ENCODE measurements at places on chromosomes 5 and 9.

- DNase-seq: no peak
Measured at GRCh38 chr5:114360357-114360756, 1.5 kb upstream of the KCNN2 start.

- DNase-seq: no peak
Measured at GRCh38 chr5:82208371-82208770, 69.8 kb downstream of the RPS23 start.

- no peak for DNase-seq
Measured at GRCh38 chr5:151312756-151313324, 9.3 kb upstream of the SLC36A3 start.

DNA sequence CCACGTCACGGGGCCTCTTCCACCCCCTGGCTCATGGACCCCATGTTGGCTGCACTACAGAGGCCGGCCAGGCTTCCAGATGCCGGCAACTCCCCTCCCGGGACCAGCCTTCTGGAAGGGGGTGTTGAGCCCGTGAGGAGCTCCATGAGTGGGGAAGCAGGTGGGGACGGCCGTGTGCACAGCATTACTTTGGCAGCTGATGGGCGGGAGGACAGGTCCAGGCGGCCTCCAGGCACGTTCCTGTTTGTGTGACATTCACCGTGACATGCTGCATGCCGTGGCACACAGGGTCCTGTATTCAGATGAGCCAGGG lies 29.1 kb upstream of the ABO start:
- no peak for DNase-seq

DNA sequence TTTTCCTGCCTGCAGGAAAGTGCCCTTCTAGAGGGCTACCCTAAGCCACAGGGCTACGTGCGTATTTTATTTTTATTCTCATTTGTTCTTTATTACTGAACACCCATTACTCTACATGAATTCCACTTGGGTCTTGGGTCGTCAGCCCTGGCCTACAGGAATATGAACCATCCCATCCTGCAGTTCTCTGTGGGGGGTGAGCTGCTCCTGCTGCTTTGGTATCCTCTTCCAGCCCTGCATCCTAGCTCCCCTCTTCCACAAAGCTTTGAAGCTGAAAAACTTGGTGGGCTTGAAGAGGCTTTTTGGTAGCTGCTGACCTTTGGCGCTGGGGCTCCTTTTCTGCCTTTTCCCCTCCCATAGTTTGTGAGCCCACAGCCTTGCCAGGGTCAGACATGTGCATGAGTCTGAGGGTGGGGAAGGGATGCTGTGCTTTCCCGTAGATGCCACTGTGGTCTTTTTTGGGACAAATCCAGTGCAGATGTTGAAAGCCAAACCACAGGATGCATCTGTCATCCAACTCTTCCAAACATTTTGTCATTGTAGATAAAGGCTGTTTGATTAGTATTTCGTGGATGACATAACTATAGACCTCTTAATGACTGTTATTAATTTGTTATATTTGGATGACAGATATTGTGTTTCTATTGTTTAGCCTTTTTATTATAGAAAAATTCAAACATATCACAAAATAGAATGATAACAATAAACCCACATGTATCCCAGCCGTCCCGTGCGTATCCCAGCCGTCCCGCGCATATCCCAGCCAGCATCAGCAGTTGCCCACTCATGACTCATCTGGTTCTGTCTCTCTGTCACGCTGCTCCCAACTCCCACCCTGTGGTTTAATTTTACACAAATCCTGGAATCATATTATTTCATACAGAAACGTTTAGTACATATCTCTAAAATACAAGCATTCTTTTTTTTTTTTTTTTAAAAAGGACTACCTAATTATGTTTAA lies 43.9 kb downstream of the SLC46A2 start:
- DNase-seq: no peak

GRCh38 chr5:76849419-76850291 lies at the start of gene S100Z:
Gene S100Z, plus strand, starts transcription at chr5:76850014. Its CDS starts 25,346 bp downstream, at chr5:76875360.
- DNase-seq: no peak

GRCh38 chr5:34534523-34535103 lies 121.5 kb upstream of the RAI14 start:
- peak; percentile 74 for DNase-seq

- DNase-seq: no peak
Measured at GRCh38 chr9:24073007-24073592, 247.1 kb upstream of the ELAVL2 start.

GRCh38 chr5:35134278-35135030 lies 86.7 kb upstream of the AGXT2 start:
- no peak for DNase-seq

DNA sequence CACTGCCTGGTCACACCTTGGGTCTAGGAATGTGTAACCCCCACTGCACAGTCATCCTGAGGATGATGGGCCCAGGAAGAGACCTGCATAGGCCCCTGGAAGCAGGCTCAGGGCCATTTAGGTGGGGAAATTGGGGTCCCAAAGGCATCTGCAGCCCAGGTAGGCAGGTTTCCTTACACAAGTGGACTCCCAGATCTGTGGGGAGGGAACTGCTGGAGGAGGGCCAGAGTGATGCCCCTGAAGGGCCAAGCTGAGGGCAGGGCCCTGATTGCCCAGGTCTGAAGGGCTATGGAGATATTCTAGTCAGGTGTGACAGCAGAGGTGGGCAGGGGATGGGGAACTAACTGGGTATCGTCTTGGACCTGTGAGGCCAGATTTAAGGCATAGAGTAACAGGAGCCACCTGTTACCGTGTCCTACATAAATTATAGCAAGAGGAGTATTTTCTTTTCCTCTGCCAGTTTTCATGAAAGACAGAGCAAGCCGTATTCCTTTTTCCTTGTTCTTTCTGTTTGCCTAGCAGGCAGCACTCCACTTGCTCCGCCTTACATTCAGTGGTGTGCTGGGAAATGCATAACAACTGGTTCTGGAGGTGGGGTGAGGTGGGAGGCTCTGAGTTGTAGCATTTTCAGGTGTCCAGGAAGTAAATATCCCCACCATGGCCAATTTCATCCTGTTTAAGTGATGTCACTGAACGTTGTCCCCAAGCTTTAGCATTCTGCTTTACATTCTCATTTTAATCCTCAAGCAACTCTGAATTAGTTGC lies 41.3 kb downstream of the PPARGC1B start:
- no peak for DNase-seq

DNA sequence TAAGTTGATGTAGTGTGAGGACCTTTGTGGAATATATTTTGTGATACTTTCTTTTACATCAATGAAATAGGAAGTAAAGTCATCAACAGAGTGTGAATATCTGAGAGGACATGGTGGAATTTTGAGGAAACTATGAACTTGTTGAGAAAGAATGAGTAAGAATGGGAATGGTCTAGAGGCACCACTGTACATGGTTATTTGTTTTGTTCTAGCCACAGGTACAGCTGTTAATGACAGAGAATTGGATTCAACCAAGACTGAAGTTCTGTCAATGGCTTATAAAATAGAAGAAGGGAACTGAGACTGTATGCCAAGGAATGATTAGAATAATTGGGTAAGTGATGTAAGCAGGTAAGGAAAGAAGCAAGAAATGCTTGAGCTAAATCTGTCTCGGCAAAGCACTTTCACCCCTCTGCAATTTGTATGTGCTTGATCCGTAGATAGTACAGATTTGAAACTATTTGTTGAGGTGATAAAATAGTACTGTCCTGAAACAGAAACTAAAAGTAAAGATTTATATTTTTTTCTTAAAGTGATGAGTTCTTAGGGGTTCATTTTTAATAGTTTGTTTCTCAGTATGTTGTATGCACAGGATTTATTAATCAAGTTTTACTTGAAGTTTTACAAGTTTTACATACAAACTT lies 468.8 kb upstream of the SMC2 start:
- no peak for DNase-seq

GRCh38 chr5:66553368-66553912 lies 42.8 kb upstream of the MAST4 start:
- no peak for DNase-seq

- no peak for DNase-seq
Measured at GRCh38 chr5:139856714-139857113, 61.1 kb downstream of the PSD2 start.

DNA sequence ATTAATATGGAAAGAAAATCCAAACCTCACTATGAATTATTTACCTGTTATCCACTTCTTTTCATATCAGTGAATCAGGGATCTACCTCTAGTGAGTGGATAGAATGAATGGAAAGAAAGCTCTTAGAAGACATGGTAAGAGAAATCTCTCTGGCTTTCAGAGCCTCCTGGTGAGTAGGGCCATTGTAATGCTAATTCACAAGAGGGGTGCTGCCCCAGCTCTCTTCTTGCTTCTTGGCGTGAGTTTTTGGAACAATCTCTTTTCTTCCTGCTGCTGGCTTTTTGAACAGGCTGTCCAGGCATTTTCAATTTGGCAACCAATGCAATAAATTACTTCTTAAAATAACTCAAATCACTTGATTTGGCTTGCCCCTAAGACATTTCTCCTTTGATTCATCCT lies 49.9 kb upstream of the KCNN2 start:
- DNase-seq: no peak

GRCh38 chr5:60023255-60023654 lies 129.7 kb upstream of the PDE4D start:
- DNase-seq: no peak

DNA sequence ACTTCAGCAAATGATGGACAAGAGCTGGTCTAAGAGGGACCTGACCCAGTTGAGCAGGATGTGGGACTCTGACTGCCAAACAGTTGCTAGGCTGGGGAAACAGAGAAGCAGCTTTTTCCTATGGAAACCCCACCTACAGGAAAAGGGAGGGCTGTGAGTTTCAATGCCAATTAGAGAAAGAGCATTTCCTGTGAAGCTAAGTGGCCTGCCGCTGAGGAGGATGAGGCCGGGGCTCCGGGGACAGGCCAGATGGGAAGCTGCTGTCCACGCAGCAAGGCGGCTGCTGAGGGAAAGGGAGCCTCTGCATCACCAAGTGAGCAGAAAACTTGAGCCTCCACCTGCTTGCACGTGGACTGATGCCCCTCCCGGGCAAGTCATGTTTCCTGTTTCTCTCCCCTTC lies at the start of gene PCDH12:
Gene PCDH12, minus strand, starts transcription at position 90 of the 400 bp plus-strand sequence. CDS start 351 bp downstream, outside the sequence.
- peak; percentile 87 for DNase-seq

GRCh38 chr5:83522446-83522845 lies 50.9 kb downstream of the VCAN start:
- DNase-seq: no peak

DNA sequence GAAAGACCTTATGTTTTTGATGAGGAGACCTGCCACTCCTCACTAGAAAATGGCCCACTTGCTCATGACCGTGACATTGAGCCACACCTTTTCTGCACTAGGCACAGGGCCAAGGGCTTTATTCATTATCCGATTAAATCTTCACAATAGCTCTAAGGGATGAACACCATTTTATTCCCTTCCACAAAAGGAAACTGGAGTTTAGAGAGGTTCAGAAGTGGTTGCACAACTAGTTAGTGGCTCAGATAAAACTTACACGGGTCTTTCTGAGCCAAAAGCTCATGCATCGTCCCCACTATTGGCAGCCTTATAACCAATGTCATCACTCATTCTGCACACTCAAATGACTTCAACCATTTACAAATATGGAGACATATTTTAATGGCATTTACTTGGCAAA lies 39.4 kb downstream of the SUSD1 start:
- DNase-seq: no peak

- DNase-seq: no peak
Measured at GRCh38 chr9:130938652-130939404, at the start of gene FIBCD1. Gene FIBCD1, minus strand, starts transcription at chr9:130939247. Its CDS starts 640 bp downstream, at chr9:130938607.

- no peak for DNase-seq
Measured at GRCh38 chr5:74993743-74994142, 58.6 kb downstream of the GCNT4 start.

DNA sequence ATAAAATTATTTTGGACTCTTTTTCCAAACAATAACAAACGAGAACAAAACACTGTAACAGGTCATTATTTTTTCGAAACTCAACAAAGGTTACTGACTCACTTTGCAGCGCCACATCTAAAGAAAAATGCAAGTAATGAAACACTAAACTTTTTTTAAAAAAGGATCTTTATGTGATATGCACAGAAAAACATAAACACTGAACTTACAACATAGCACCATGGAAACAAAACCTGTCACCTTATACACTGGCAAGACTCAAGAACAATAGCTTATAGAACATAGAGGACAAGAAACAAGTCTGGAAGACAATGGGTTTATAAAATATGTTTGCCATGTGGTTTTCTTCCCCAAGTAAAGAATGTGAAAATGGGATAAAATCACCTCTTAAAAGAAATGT lies 85.2 kb downstream of the AUH start:
- DNase-seq: no peak

DNA sequence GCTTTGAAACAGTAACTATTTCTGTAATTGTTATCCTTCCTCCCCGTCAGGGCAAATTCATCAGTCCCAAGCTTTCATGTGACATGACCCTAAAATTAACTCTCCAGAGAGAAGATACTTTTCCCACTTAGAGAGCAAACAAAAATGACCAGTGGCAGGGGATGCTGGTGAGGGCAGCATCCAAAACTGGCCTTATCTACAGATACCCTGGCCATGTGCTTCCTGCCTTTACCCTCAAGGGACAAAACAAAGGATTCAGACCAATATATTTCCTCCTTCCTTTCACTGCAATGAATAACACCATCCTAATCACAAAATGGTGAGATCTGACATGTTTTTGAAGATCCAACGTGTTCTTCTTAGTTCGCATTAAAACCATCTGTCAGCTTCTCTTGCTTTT lies 267.2 kb downstream of the MAN2A1 start:
- DNase-seq: no peak

GRCh38 chr5:124828731-124829234 lies 82.3 kb upstream of the ZNF608 start:
- DNase-seq: no peak

DNA sequence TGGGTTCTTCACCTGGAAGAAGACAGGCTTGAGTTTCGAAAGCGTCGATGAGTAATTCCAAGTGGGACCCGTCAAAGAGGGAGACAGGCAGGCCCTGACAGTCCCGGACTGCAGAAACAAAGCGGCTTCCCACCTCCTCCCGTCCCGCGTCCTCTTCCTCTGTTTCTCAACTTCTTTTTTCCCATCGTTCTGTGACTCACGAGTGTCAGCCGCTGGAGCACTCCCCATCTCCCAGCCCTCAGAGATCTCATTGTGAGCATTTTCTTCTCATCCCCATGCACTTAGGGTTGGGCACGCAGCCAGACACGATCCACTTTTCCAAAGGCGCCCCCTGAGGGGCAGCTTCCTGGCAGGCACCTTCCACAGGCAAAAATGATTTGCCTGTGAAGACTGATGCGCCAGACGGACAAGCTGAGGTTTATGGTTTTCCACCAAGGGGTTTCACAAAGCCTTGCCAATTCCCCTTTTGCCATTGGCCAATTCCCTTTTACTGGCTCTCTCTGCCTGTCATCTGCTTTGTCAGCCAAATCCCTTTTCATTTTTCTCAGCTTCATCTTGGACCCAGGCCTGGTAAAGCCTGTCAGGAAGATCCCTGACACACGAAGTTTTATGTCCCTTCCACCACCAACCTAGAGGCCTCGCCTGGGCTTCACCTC lies 86.5 kb upstream of the ANKRD55 start:
- DNase-seq: peak; percentile 80

GRCh38 chr5:175457466-175457865 lies 13.5 kb upstream of the DRD1 start:
- DNase-seq: no peak

DNA sequence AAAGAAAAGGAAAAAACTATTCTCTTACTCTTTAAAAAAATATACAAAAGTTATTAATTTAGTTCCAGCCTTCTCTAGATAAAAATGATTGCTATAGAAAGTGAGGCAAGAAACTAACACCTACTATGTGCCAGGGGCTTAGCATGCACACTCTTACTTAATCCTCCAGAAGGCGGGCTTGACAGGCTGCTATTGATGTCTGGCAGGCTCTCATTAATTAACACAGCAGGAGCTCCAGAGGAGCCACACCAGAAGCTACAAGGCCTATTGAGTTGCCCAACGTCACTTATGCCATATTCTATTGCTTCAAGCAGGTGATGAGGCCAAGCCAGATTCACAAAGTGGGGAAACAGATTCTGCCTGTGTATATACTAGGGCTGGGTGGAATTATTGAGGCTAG lies 54.6 kb upstream of the CLINT1 start:
- no peak for DNase-seq

Measured in skin of body (tissue), 3 donors.